ENCODE measurements at places on chromosomes 12 and 14. TPM values are rescaled to one million over a fixed set of nuclear protein-coding genes. Genes with fewer than 3 reads are reported as not detected.

STAC3 gene
- total RNA-seq: 1.3 TPM

AKAP5 gene
- total RNA-seq: 3.5 TPM

ITGB7 gene
- total RNA-seq: 1.2 TPM

RHEBL1 gene
- total RNA-seq: 7.0 TPM

FAM186B gene
- 0.21 TPM for total RNA-seq

DTD2 gene
- 24.4 TPM for total RNA-seq

DNA sequence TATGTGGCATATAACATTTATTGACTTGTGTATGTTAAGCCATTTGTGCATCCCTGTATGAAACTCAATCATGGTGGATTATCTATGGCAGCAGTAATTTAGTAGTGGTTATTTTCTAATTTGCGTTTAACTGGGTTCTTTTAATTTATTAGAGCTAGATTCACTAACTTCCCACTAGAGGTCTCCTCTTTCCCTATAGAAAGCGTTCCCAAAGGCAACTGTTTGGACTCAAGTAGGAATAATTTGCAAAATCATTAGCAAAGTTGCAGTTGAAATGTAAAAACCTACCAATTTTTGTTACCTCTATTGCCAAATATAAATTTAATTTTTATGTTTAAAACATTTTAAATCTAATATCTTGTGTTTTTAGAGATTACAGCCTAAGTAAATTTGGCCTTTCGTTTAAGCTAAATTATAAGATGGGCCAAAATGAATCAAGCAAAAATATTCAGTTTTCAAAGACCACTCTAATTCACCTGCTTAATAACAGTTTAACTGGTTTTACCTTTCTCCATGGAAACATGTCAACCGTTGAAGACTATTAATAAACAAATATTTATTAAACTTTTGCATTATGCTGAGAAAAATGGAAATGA lies 6.0 kb downstream of the DMAC2L start:
- DNase-seq: no peak

DNA sequence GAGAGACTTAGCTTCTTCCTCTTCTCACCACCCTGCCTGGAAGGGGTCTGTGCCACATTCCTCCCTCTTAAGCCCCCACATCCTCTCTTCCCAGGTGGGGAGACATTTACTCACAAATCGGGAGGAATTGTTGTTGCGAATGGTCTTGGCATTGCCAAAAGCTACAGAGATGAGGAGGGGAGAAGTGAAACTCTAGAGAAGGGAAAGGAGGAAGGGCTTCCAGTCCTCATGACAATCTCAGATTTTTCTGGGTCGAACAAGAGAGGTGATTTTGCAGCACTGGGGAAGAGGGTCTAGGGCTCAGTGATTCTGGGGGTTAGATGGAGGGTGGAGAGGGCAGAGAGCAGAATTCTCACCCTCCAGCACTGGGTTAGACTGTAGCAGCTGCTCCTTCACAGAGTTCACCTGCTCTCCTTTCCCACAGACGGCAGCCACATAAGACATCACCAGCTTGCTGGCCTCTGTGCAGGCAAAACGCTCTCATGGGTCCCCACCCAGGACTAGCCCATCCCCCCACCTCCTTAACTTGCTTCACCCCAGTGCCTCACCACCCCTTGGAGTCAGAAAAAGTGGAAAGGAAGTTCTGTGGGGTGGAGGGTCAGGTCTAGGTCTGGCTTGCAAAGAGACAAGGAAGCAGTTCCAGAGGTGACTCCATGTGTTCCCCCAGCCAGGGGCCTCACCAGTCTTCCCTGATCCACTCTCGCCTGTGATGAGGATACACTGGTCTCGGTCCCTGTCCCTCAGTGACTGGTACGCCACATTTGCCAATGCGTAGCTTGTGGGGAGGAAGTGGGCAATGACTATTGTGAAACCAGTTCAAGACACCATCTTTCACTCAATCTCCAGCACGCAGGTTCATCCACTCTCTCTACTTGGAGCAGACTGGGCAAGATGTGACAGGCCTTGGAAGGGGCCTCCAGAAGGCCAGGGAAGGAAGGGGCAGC lies 2.7 kb downstream of the MYO1A start:
- DNase-seq: no peak

- DNase-seq: no peak
Measured at GRCh38 chr12:12606781-12607589, 4.7 kb upstream of the CREBL2 start.

GRCh38 chr12:133165776-133166175 lies 15.5 kb upstream of the ZNF268 start:
- no peak for DNase-seq

DNA sequence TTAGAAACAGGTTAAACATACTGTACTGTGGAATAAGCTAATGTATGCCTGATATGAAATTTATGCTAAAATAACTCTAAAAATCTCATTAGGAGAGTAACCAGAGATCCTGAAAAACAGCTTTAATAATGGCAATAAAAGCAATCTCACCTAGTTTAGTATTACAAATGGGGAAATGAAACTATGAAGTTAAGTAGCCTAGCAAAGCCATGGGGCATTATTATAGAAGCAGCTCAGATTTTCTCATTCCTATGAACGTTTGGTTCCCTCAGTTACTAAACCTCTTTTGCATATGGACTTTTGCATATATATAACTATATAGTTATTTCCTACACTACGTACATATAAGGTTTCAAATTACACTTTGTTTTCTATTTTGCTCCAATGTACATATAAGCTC lies 25.0 kb upstream of the APPL2 start:
- DNase-seq: no peak

DNA sequence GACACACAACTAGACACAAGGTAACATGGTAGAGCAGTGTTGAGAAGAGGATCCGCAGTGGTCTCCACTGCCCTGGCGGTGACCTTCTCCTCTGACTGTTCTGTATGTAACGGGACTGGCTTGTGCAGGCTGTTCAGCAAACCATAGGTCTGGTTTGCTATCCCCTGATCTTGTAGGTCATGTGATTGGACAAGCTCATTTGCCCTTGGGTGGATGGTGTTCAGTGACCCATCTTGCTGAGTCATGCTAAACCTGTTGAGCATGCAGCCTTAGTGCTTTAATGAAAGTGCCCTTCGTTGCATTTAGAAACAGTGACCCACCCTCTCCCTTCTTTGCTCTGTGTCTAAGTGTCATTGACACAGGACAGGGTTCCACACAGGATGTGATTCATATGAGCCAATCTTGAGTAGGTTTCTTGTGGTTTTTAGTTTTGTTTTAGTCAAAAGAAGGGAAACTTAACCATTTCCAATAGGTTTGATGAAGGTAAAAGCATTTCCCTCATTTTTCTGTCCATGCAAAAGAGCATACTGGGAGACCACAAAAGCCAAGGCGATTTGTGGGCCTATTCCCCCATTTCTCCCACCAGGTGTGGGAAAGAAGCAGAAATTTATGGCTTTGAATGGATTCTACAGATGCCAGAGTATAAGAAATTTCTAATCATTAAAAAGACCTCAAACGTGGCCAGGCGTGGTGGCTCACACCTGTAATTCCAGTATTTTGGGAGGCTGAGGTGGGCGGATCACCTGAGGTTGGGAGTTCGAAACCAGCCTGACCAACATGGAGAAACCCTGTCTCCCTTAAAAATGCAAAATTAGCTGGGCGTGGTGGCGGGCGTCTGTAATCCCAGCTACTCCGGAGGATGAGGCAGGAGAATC lies 32.6 kb upstream of the HIF1A start:
- DNase-seq: no peak

GRCh38 chr12:54033106-54033979 lies 493 bp downstream of the HOXC5 start:
- no peak for DNase-seq

DNA sequence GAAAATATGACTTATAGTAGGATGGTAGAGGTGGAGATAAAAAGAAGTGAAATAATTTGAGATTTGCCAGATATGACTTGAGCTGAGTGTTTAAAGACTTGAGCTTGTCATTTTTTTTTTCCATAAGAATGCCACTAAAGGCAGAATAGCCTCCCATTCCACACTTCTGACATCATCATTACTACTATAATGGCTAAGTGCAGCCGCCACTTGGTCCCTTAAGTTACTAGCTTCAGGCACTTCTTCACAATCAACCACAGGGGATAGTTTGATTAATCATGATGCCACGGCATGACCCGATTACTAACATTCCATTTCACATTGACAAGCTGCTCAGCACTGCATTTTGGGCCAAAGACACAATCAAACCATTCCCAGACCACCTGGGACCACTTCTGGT lies 127.9 kb downstream of the EFCAB11 start:
- no peak for DNase-seq

GRCh38 chr12:75329918-75330826 lies at the start of gene CAPS2:
TSS of gene CAPS2 (minus strand) at chr12:75330324. CDS start at chr12:75326498, 3,826 bp downstream.
- peak; percentile 36 for DNase-seq
